CD4-positive, alpha-beta T cell treated with Interleukin-1 beta for 1 hour (primary cell): ENCODE measurements at places on chromosomes 3 and 15.

DNA sequence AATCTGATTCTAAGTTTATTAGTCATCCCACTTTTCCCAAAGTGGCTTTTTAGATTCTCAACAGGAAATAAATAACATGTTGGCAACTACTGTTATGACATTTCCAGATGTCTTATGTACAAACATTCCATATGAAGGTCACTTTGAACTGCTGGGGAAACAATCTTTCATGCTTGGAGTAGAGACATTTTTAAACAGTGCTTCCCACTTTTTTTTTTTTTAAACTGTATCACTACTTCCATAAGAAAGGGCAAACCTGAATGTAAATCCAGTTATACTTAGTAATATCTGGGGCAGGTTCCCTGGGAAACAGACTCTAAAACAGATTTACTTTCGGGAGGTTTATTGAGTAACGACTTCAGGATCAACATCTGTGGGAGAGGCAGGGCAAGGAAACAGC is 473.8 kb downstream of the TAFA4 start:
- DNase-seq: no peak

GRCh38 chr3:106168962-106169750 is 300.3 kb upstream of the CBLB start:
- DNase-seq: no peak

GRCh38 chr3:157065201-157065600 is 94.7 kb downstream of the CCNL1 start:
- DNase-seq: no peak

DNA sequence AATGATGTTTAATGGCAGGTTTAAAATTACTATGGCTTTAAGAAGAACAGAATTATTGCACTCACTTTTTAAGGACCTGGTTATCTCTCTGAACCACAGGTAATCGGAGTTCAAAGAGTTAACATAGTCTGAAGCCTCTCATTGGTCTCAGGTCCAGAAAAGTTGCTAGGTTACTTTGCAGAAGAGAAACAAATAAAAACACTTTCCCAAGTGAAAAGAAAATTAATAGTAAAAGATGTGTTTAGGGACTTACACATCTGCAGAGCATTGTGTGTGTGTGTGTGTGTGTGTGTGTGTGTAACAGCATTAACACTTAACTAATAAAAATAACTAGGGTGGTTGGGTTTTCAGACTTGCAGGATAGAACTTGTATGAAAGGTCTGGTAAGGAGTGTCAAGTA is 1.0 kb downstream of the MASP1 start:
- DNase-seq: no peak

GRCh38 chr15:37528432-37528831 is 406.0 kb upstream of the TMCO5A start:
- no peak for DNase-seq

DNA sequence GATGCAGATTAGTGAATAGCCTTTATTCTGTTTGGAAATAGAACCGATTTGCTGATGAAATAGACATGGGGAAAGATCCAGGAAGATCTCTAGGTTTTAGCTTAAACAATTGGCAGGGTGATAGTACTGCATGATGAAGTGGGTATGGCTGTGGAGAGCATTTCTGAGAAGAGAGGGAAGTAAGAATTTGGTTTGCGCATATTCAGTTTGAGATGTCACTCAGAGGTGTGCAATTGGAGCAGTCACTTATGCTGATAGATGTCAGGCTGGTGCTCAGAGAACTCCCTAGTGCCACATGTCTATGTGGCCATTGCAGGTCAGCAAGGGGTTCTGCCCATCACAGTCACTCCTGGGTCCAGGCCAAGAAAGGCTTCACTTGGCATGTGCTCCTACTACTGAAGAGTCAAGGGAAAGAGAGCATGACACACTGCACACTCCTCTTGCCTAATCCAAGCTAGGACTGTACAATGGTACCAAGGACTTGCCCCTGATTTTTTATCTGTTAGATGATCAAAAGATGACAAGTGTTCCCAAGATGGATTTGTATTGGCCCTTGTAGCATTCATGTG is 57.2 kb upstream of the ST8SIA2 start:
- DNase-seq: no peak

GRCh38 chr15:28953573-28954195 is 67.9 kb downstream of the APBA2 start:
- no peak for DNase-seq

DNA sequence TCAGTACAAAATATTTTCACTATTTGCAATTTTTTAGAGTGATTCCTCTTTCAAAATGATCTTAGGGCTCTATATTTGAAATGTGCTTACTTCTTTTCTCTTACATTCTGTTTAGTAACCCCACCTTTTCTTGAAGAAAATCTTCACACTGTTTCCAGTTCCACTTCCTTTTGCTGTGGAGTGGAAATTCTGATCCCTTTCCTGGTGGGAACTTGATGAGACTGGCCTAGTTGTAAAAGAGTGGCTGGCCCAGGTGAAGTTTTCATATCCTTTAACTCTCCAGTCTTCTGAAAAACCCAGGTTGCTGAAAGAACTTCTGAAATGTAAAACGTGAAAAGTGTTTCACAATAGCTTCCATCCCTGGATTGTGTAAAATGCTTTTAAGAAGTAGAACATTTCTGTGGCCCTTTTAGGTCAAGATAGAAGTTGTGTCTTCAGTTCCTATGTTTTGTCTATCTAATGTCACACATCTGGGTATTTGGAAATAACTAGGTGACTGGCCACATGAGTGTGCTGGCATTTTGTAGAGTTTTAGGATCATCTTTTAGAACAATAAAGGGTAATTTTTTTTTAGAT is 84.8 kb upstream of the LRIG1 start:
- DNase-seq: no peak

- no peak for DNase-seq
These were observed 28.7 kb upstream of the PFN2 start for GRCh38 chr3:149999421-149999820.
